H9 (cell line): ENCODE measurements at places on chromosomes 3 and 15. TPM values are rescaled to one million over a fixed set of nuclear protein-coding genes. Genes with fewer than 3 reads are reported as not detected.
A peak's percentile ranks its signal among the peaks of the same experiment; 100 is the strongest.

DNA sequence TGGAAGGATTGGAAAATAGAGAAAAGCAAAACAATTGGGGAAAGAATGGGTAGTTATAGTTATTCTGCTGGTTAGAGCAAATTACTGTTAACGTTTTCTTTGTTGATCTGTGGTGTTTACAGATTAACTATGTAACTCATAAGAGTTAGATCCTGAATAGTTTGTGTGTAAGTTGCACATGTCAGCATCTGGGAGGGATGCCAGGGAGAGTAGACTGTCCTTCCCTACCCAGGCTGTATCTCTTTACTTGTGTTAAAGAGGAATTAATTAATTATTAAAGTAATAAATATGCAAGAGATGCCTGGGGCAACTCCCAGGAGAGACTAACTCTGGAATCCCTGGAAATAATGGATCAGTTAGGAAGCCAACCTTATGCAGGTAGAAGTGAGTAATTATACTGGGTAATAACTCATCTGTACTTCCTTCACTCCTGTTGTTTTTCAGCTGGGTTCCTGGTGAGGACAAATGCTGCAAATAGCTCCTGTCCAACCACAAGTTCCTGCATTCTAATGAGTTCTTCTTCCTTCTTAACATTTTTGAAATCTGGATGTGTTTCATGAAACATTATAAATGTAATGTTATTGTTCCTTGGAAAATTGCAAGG is 18.9 kb downstream of the GHRL start:
- peaks cover 63% of the 10 kb centered on the region for H3K36me3 ChIP-seq
- no peak overlapping the region for H3K4me3 ChIP-seq
- DNase-seq, result no peak
- H3K27ac ChIP-seq, result no peak overlapping the region
- no peaks in the 10 kb centered on the region for H3K4me1 ChIP-seq

- no peak for DNase-seq
- no peak overlapping the region for H3K4me3 ChIP-seq
- no peaks in the 10 kb centered on the region for H3K4me1 ChIP-seq
Observed at GRCh38 chr15:80929225-80929624, 60.4 kb downstream of the MESD start.

DNA sequence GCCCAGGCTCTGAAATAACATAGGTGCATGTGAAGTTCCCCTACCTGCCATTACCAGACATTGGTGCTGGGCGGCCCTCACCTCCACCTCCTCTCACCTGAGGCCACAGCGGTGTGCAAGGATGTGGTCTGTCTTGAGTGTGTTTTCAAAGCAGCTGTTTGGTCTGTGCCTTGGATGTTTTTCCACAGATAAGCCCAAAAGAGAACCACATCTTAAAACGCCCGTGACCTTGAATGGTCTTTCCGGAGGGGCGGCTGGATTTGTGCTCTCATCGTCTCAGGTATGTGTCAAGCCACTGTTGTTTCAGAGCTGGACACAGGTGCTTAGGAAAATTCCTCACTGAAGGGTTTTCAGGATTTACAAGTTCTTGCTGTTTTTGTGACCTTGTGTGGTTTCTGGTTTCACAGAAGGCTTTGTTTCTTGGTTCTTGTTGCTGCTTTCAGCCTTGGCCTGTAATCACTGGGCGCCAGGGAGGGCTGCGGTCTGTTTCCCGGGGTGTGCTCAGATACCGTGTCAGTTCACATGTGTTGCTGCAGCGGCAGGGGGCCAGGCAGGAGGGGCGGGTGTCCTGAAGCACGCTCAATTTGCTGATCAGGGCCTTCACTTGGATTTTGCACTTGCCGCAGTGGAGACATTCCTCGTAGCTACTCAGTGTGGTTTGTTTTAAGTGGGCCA is 128.4 kb downstream of the IGF1R start:
- no peaks in the 10 kb centered on the region for H3K36me3 ChIP-seq
- H3K27me3 ChIP-seq, result no peaks in the 10 kb centered on the region
- DNase-seq, result no peak
- peaks cover 16% of the 10 kb centered on the region; the same call in 1 of the 2 replicates for H3K4me1 ChIP-seq
- H3K4me3 ChIP-seq, result no peak overlapping the region
- H3K27ac ChIP-seq, result no peak overlapping the region

- H3K27me3 ChIP-seq, result no peaks in the 10 kb centered on the region
- H3K4me3 ChIP-seq, result no peak overlapping the region
- H3K4me1 ChIP-seq, result no peaks in the 10 kb centered on the region
- no peak for DNase-seq
- H3K36me3 ChIP-seq, result no peaks in the 10 kb centered on the region
- H3K27ac ChIP-seq, result no peak overlapping the region
Observed at GRCh38 chr3:140903196-140903595, 38.4 kb upstream of the SLC25A36 start.

DNA sequence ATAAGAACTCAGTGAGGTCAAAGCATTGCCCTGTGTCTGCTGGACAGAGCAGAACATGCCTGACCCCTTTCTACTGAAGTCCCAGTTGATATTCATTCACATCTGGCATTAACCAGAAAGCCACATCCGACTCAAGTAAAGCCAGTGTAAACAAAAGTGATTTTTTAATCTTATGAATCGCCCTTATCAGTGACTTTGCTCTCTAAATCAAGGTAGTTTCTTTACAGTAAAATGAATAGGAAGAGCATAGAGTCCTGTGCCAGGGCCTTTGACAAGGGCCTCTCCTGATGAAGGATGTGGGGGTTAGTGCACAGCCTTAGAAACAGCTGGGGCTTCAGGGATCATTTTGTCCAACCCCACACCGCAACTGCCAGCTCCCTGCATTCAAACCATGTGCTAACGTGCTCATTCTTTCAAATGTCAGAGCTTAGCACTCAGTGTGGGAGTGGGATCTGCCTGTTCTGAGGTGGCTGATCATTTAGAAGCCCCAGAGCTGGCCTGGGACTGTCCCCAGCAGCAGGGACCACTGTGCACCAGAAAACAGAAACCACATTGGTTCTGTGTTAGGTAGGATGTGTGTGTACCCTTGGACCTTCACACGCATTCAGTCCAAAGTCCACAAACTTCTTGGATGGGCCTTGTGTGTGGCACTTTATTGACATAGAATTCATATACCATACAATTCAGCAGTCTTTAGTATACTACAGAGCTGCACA is 55.3 kb downstream of the CCR4 start:
- H3K4me3 ChIP-seq, result no peak overlapping the region
- no peak for DNase-seq
- no peak overlapping the region for H3K27ac ChIP-seq
- H3K27me3 ChIP-seq, result no peaks in the 10 kb centered on the region
- peaks cover 10% of the 10 kb centered on the region for H3K36me3 ChIP-seq

GRCh38 chr3:30502742-30503073 is 103.7 kb upstream of the TGFBR2 start:
- no peak overlapping the region for H3K27ac ChIP-seq
- no peaks in the 10 kb centered on the region for H3K36me3 ChIP-seq
- H3K27me3 ChIP-seq, result no peaks in the 10 kb centered on the region
- H3K4me3 ChIP-seq, result no peak overlapping the region

DNA sequence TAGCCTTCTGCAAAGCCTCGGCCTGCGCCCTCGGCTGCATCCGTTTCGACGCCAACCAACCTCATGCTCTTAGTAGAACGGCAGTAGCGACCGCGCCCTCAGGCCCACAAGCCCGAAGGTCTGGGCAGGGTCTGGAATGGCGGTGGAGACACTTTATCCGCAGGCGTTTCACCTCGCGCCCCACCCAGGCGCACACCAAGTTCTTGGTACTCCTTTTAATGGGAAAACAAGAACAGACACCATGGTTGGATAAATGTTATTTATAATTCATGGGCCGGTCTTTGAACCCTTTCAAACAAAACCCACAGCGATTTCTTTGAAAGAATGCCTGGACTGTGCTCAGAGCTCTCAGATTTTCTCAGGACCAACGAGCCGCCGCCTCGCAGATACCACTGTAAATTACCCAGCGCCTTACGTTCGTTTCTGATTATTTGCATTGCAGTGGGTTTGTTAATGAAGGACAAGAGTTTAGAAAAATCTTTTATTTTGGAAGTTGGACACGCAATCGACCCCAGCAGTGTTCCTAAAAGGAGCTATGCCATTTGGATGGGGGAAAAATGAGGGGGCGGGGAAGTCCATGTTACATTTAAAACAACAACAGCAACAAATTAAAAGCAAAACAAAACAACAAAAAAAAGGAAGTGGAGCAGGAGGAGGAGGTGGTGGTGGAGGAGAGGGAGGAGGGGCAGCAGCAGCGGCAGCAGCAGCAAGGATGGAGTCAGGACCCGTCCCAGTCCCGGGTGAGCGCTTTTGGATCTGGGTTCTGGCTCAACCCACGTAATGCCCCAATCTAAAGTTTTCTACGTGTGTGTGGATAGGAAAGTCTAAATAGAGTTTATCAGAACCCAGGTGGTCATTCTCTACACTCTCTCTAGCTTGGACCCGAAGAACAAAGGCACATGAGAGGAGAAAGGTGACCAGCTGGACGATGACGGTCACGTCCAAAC is 993 bp upstream of the ISL2 start:
- peak overlapping the region; percentile 65 for H3K4me3 ChIP-seq
- peak; percentile 72 for DNase-seq
- H3K4me1 ChIP-seq, result peaks cover 3% of the 10 kb centered on the region; the same call in 1 of the 2 replicates
- peaks cover 39% of the 10 kb centered on the region for H3K27me3 ChIP-seq
- peak overlapping the region; percentile 14 for H3K27ac ChIP-seq
- no peaks in the 10 kb centered on the region; the same call in 2 of the 3 replicates for H3K36me3 ChIP-seq

The SENP8 gene
- 4.8 and 4.9 TPM in 2 replicates for total RNA-seq

DNA sequence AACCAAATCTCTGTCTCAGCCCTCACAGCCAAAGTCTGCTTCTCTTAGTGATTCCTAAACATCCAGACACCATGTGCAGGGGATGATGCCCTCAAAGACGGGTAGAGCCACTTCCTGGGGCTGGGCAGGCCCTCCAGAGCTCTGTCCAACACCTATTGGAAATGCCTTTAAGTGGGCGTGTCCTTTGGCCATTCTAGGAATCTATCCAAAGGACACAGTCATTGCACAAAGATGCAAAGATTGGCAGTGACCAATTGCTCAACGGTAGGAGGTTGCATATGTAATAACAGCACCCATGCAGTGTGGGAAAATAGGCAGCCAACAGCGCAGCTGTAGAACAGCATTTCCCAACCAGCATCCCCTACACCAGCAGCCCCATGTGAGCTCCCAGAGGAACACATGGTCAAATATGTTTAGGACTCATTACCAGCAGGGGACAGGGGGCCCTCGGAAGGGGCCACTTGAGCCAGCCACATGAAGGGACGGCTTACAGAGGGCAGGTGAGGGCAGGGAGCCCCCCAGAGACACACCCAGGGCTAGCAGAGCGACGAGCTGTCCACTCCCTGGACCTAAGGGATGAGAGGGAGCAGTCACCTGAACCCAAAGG is 142.8 kb upstream of the IQSEC1 start:
- H3K4me3 ChIP-seq, result no peak overlapping the region
- no peaks in the 10 kb centered on the region for H3K27me3 ChIP-seq
- no peak for DNase-seq
- no peaks in the 10 kb centered on the region for H3K4me1 ChIP-seq
- no peak overlapping the region for H3K27ac ChIP-seq

The ANKUB1 gene
- not detected in 2 replicates for total RNA-seq

DNA sequence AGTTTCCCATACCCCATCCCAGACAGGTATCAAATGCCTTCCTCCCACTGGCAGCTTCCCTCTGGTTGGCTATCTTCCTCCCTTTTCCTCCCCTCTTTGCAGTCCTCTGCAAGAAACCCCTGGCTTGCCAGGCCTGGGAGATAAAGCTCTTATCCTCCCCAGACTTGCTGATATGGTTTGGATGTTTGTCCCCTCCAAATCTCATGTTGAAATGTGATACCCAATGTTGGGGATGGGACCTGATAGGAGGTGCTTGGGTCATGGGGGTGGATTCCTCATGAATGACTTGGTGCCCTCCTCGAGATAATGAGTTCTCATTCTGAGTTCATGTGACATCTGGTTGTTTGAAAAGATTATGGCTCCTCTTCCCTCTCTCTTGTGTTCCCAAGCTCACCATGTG is 32.2 kb upstream of the SNRK start:
- H3K36me3 ChIP-seq, result no peaks in the 10 kb centered on the region
- H3K27me3 ChIP-seq, result no peaks in the 10 kb centered on the region

The CYP1A1 gene
- 0.33 TPM in 1 of 2 replicates, not detected in the other for total RNA-seq

DNA sequence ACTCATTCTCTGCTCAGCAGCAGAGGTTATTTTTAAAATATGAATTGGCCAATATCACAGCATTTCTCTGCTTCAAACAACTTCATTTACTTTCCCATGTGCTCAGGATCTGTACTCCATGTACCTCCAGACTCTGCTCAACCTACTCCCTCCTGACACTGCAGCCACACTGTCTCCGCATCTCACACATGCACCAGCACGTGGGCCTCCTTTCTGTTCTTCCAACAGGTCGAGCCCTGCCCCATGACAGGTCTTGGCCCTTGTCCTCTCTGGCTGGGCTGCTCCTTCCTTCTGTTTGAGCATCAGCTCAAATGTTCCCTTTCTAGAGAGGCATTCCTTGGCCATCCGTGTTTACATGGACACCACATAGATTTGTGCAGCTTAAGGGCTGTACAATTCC is 195.7 kb downstream of the EBLN2 start:
- no peak overlapping the region for H3K27ac ChIP-seq
- no peaks in the 10 kb centered on the region for H3K4me1 ChIP-seq

DNA sequence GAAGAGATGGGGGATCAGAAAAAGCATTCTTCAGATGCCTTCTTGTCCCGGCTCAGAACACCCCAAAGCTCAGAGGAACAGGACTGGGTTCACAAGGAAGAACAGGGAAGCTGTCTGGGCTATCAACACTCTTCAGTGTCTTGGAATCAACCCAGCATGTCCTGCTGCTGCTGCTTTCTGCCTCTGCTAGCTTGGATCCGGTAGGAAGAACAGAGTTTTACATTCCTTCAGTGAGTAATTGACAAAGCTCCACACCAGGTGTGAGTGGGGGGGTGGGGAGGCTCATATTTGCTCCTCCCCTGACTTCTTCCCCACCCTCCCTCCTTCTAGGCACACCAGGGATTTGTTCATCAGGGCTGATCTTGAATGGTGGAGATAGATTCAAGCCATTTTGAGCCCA is 13.1 kb upstream of the ETV5 start:
- peaks cover 10% of the 10 kb centered on the region; the same call in 1 of the 2 replicates for H3K4me1 ChIP-seq
- no peaks in the 10 kb centered on the region for H3K27me3 ChIP-seq
- no peaks in the 10 kb centered on the region for H3K36me3 ChIP-seq
- H3K4me3 ChIP-seq, result no peak overlapping the region
- DNase-seq, result peak; percentile 72

DNA sequence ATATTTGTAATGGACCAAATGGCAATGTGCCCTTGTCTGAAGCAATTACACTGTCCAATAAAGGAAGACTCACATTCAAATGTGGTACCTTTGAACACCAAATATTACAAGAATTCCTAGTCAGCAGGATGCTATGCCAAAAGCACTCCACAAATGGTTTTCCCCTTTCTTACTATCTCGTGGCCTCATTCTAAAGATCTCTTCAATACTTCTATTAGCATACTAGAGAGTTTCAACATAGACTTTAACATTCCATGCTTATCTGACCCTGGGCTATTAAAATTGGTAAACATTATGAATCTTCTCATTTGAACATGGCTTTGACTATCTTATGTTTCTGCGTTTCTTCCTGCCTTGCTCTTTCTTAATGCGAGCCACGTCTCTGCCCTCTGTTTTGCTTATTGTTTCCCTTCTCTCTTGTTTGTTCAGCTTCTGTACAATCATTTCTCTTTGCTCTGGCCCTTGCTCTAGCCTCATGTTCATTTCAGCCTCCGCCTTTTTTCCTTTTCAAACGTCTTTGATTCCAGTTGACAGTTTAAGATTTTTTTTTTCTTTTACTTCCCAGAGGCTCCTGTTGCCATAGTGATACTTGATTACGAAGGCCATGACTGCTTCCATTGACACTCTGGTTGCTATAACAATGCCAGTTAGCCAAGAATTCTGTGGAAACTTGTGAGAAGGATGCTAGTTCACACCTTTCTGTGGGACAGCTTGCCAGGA is 49.5 kb upstream of the SLC9A9 start:
- no peak for DNase-seq
- H3K36me3 ChIP-seq, result no peaks in the 10 kb centered on the region
- no peaks in the 10 kb centered on the region for H3K4me1 ChIP-seq

GRCh38 chr3:161821591-161821990 is 325.0 kb downstream of the OTOL1 start:
- H3K27me3 ChIP-seq, result no peaks in the 10 kb centered on the region
- DNase-seq, result no peak
- H3K36me3 ChIP-seq, result no peaks in the 10 kb centered on the region
